ENCODE measurements at places on chromosomes 5 and 9.

GRCh38 chr9:109574061-109574882 lies 76.2 kb upstream of the PTPN3 start:
- DNase-seq, result peak; percentile 77

- DNase-seq, result no peak
These were observed 102.2 kb downstream of the CETN3 start for GRCh38 chr5:90307322-90307721.

- DNase-seq, result no peak
These were observed 99.3 kb downstream of the SLC24A2 start for GRCh38 chr9:19689328-19690101.

DNA sequence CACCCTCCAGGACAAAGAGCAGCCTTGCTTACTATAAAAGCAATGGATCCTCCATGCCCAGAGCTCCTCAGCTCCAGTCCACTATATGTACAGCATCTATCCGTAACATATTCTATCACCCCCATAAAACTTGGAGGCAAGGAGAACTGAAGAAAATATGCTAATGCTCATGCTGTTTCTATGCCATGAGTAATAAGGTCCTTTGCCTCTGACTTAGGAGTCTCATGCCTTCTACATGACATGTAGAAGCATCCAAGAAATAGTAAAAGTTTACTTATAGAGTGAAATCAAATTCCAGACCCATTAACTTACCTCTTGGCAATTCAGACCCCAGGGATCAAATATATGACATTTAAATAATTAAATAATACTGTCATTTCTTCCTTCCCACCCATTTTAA lies 33.7 kb downstream of the SSBP2 start:
- no peak for DNase-seq

DNA sequence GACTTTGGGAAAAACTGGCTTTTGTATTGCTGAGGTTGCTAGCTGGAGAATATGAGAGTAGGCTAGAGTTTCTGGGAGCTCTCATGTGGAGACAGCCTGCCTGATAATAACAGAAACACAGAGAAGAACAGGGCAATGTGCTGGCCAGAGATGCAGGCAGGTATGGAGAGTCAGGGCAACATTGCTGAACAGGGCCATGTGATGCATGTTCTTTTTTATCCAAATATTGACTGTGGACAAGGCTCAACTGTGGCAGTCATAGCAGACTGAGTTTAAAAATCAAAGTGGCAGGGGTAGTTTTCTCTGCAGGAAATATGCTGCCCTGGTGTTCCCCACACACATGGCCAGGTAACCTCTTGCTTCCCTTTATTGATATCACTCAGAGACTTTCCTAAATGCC lies 381.1 kb downstream of the RASEF start:
- no peak for DNase-seq

- DNase-seq, result peak; percentile 39
These were observed 101.8 kb downstream of the BOD1 start for GRCh38 chr5:173514661-173515060.

DNA sequence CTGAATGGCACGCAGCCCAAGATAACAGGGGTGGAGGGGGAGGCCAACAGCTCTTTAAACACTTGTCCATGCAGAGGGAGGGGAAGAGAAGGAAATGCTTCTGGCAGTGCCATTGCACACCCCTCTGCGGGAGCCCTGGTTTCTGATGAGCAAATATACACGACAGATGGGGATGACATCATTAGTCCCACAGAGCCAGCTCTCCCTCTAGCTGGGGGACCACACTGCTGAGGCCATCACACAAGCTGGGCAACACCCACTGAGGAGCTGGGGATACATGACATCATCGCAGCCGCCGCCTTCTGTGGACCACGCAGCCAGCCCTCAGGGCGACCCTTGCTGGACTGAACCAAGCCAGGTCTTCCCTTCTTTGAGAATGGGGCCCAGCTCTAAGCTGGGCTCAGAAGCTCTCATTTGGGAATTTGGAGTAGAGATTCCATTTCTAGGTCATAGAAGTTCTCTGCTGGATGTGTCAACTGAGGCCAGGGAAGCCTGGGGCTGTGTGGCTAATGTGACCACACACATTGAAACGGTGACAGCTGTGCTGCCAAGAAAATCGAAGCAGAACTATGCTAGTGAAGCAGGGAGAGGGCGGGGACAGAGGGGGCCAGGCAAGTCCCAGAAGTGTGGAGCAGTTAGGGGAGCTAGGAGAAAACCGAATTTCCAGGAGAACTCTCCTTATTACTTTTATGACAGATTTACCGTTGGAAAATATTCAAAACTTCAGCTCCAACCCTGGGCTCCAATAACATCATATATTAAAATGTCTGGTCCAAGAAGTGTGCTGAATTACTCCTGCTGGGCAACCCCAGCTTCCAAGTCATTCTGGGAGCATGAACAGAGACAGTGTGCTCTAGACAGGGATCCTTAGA lies 79.5 kb downstream of the PRRT1B start:
- DNase-seq, result no peak

GRCh38 chr9:19551124-19551929 lies 142.5 kb downstream of the ACER2 start:
- peak; percentile 64 for DNase-seq

DNA sequence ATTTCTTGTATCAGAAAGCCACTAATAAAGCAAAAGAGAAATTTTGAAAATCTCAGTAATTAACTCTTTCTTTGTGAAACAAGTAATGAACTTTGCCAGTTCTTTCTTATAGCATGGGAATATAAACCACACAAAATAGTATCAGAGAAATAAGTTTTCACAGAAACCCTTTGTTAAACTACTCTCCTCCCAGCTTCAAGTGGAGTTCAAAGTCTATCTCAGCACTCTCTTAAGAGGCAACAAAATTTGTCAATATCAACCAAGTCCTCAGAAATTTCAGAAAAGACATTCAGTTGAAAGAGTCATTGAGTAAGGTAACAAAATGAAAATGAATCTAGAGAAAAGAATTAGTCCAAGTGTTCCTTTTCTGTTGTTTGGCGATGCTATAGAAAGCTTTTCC lies 89.3 kb downstream of the NTRK2 start:
- DNase-seq, result no peak

GRCh38 chr5:87008751-87009560 lies 258.7 kb upstream of the RASA1 start:
- no peak for DNase-seq

- DNase-seq, result no peak
These were observed 209.5 kb downstream of the ARHGAP26 start for GRCh38 chr5:142979636-142980035.

- DNase-seq, result peak; percentile 26
These were observed 1.0 kb downstream of the CSNK1A1 start for GRCh38 chr5:149550268-149550583.

GRCh38 chr5:8383616-8384015 lies 514.7 kb downstream of the MTRR start:
- no peak for DNase-seq

GRCh38 chr5:80755626-80756025 lies 100.8 kb upstream of the DHFR start:
- no peak for DNase-seq

- DNase-seq, result no peak
These were observed 51.4 kb upstream of the BNC2 start for GRCh38 chr9:16921855-16922254.

GRCh38 chr9:69466151-69466550 lies 141.1 kb downstream of the ENTREP1 start:
- DNase-seq, result no peak

- no peak for DNase-seq
These were observed at the start of gene SOWAHA for GRCh38 chr5:132812781-132813598. TSS of gene SOWAHA (plus strand) at chr5:132813302. CDS start at chr5:132813622, 320 bp downstream.

GRCh38 chr9:36086442-36086841 lies 49.7 kb downstream of the RECK start:
- DNase-seq, result no peak

DNA sequence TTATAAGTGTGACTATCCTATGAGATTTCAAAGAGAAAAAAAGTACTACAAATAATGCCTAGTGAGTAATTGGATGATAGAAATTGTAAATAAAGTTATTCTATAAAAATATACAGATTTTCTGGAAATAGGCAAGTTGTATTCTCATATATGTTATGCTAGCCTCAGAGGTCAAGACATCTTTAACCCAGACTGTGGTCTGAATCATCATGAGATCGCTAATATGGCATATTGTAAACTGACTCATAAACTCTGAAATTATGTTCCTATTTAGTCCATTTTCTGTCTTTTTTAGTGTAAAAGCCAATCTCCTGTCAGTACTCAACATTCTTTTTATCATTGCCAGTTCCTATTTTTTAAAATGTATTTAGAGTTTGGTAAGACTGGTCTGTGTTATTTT lies 14.2 kb downstream of the LOX start:
- no peak for DNase-seq

GRCh38 chr9:118630931-118631595 lies 738.2 kb downstream of the BRINP1 start:
- no peak for DNase-seq

- DNase-seq, result no peak
These were observed 11.4 kb upstream of the MACIR start for GRCh38 chr5:103247118-103247517.

DNA sequence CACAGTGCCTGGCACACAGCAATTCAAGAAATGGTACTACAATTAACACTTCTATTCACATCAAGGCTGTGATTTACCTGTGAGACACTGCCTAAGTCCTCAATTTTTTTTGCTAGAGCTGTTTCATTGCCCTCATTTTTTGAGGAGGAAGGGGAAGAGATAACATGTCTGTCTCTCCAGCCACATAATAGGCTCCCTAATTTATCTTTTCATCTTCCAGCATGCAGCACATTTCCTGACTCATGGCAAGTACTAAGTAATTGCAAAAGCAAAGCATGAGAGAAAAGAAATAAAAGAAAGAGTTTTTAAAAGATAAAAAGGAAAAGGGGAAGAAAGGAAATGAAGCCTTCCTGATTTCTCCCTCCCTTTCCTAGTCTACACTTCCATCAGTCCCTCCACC lies 26.9 kb upstream of the RNF38 start:
- DNase-seq, result no peak

GRCh38 chr9:124037790-124038189 lies 26.2 kb downstream of the LHX2 start:
- DNase-seq, result no peak

DNA sequence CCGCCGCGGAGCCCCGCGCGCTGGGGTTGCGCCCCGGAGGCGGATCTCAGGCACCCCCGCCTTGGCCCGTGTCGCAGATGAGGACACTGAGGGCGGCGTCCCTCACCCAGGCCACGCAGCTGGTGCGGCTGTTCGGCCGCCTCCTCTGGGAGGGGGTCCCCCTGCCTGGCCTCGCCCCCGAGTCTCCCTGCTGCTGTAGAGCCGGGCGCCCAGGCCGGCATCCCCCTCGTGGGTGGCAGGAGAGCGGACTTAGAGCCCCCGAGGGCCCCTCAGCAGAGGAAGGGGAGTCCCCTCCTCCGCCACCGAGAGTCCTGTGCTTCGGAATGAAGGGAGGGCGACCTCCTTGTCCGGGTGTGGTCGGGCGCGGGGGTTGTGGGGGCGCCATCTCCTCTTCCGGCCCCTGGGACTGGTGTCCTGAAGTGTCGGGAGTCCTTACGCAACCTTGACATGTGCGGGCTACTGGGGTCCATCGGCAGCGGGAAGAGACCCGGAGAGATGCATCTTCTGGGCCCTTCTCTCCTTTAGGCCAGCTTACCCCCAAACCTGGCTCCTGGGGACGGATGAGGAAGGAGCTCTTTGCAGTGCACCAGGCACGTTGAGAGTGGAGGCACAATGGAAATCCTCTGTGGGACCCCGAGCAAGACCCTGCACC lies 11.7 kb upstream of the EXOSC2 start:
- DNase-seq, result no peak

- no peak for DNase-seq
These were observed 142.2 kb downstream of the CDC42SE2 start for GRCh38 chr5:131406076-131406475.

GRCh38 chr5:125002727-125003598 lies 256.5 kb upstream of the ZNF608 start:
- no peak for DNase-seq

- DNase-seq, result no peak
These were observed 34.9 kb downstream of the YTHDC2 start for GRCh38 chr5:113548396-113548795.

DNA sequence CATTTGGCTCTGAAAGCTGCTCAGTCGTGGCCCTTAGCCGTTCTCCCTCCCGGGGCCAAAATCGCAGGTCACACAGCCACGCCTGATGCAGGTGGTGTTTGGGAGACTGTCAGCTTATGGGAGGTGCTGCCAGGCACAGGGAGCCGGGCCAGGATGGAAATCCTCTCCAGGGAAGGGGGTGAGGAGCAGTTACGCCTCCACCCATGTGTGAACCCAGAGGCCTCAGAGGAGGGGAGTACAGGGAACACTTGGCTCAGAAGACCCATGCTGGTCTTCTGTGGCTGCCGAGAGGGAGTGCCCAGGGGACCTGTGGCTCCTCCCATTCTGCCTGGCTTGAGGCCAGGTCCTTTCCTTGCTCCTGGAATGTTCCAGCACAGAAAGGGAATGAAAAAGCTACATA lies 3.6 kb upstream of the OLFM1 start:
- no peak for DNase-seq

DNA sequence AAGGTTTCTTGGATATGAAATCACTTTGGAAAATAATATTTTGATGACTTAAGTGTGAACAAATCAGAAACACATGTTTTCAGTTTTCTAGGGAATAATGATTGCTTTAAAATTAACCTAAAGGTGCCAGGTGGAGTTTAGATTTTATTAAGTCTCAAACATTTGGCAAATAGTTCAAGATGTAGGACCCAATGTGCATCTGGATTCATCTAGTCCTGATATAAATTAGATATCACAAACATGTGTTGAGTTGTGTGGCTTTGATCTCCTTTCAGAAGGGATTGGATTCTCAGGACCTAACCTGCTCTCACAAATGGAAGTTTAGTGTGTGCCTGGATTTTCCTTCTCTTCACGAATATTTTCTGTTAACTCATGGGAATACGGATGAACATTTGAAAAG lies 291.4 kb upstream of the ISL1 start:
- no peak for DNase-seq

DNA sequence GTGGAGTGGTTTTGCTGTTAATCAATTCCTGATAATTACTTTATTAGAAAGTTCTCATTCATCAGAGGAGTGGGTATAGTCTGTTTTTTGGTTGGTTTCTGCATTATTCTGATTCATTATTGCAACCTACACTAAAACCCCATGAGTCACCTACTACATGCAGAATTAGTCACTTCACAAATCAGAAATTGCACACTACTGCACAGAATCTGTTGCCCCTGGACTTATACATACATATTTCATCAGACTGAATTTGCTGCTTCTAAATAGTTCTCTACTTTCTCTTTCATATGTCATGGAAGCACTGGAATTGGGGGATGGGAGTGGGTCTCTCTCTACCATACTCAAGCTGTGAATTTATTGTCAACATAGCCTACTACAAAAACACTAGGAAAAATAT lies 585.1 kb downstream of the DNAH5 start:
- DNase-seq, result no peak

GRCh38 chr9:94164806-94165549 lies 80.7 kb downstream of the PTPDC1 start:
- DNase-seq, result no peak

DNA sequence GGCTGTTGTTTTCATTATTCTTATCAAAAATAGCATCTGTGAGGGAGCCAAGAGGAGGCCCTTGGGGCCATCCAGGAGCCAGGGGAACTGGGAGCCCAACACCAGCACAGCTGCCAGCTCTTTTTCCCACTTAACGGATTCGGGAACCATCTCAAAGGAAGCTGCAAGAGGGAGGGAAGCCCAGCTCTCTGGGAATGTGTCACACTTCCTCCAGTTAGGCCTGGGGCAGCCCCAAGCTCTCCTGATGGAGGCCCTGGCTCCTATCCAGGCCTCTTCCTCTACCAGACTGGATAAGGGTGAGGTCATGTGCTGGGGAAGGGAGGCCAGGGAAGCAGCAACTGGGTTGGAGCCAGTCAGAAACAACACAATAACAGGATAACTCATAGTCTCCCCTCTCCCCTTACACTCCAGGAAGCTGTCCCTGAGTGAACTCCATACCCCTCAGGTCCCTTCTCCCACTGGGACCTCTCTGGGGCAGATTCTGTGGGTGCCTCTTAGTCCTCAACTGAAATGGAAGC lies 12.7 kb downstream of the CSF2 start:
- no peak for DNase-seq

Data from globus pallidus (tissue), 1 donor.